ENCODE measurements at places on chromosomes 13 and 19.

GRCh38 chr19:2354670-2355069, 5.4 kb upstream of the TMPRSS9 start:
- no peak for DNase-seq

DNA sequence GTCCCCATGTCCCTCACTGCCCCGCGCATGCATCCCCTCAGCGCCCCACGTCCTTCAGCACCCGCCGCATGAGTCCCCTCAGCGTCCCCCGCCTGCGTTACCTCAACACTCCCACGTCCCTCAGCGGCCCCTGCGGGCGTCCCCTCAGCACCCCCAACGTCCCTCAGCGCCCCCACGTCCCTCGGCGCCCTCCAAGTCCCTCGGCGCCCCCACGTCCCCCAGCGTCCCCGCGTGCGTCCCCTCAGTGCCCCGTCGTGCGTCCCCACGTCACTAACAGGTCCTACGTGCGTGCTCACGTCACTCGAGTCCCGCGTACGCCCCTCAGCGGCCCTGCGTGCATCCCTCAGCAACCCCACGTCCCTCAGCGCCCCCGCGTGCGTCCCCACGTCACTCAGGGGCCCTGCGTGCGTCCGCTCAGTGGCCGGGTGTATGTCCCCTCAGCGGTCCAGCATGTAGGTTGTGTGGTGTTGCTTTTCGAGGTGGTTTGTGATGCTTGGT, 19.5 kb upstream of the GAS6 start:
- no peak for DNase-seq

DNA sequence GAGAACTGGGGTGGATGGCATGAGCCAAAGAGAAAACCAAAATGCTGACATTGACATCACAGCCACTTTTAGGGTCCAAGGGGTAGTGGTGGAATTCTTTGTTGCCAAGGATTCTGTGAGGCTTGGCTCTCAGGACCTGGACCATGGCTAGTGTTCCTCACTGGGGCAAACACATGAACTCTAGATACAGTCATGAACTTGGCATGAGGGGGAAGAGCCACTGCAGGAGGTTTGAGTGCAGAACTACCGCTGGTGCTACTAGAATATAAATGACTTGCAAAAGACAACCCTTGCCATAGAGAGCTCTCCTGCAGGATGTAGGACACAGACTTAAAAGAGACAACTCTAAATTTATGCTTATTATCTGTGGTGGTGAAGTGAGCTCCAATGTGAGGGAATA, 29.8 kb upstream of the FRY start:
- no peak for DNase-seq

GRCh38 chr19:46616631-46617322, 8.1 kb downstream of the PTGIR start:
- DNase-seq: no peak

- no peak for DNase-seq
Observed at GRCh38 chr13:76894401-76895110, 8.4 kb upstream of the KCTD12 start.

DNA sequence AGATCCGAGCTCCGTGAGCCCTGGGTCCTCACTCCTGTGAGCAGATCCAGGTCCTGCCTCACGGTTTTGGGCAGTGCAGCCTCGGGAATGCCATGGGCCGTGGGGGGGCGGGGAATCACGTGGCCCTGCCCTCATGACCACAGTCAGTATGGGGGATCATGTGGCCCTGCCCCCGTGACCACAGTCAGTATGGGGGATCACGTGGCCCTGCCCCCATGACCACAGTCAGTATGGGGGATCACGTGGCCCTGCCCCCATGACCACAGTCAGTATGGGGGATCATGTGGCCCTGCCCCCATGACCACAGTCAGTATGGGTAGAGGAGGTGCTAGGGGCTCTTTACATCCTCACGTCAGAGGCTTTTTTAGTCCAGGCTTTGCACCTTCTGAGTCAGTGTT, 64.3 kb upstream of the F7 start:
- DNase-seq: no peak

GRCh38 chr13:66992183-66992582, 238.0 kb downstream of the PCDH9 start:
- no peak for DNase-seq

DNA sequence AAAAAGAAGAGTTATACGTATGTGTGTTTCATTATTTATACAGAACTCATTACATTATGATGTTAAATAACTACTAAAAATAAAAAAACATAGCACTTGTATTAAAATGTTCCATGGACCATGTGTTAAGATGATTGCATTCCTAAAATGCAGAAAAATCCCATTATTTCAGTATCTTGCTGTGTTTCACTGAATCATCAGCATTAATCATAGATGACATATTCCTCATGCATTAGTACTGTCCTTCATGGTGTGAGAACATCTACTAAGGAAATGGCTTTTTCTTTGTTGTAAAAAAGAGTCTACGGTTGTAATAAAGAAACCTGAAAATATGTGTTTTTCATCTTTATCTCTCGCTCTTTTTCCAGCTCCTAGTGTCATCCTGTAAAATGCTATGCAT, 416.5 kb downstream of the FGF14 start:
- DNase-seq: no peak

DNA sequence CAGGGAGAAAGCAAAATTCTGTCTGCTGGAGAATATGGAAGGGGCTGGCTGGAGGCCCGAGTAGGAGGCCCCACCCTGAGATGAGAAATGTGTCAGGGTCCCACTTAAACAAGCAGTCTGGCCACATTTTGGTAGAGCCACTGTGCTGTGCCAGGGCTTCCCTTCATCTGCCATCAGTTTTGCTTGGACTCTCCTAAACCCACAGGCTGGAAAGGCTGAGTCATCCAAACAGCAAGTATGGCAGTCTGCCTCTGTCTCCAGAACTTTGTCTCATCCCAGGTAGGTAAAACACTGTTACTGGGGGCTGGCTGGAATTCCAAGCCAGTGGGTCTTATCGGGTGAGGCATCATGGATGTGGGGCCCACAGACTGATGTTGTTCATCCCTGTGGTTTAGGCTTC, 1390.6 kb downstream of the UQCRFS1 start:
- DNase-seq: no peak

GRCh38 chr19:7382694-7383093, 34.0 kb downstream of the ARHGEF18 start:
- DNase-seq: no peak

- no peak for DNase-seq
Observed at GRCh38 chr19:3245050-3245449, 20.6 kb downstream of the CELF5 start.

- no peak for DNase-seq
Observed at GRCh38 chr19:50723735-50724521, 764 bp downstream of the CLEC11A start.

- DNase-seq: no peak
Observed at GRCh38 chr13:66069570-66069969, 1160.6 kb downstream of the PCDH9 start.
